Stimulated activated CD4-positive, alpha-beta T cell treated with anti-CD3 and anti-CD28 coated beads, Interleukin-2, amount 100 ng/mL, for 48 hours (primary cell): ENCODE measurements at places on chromosomes 5 and 9.

GRCh38 chr9:5532790-5533189 lies 22.5 kb downstream of the PDCD1LG2 start:
- DNase-seq, result no peak

GRCh38 chr9:107218829-107219485 lies 64.1 kb upstream of the RAD23B start:
- DNase-seq, result no peak

GRCh38 chr9:92440751-92441046 lies 16.4 kb upstream of the OMD start:
- no peak for DNase-seq

GRCh38 chr9:131476777-131477345 lies 25.9 kb upstream of the POMT1 start:
- no peak for DNase-seq

GRCh38 chr9:123305879-123306278 lies 37.5 kb upstream of the STRBP start:
- DNase-seq, result no peak

- no peak for DNase-seq
Measured at GRCh38 chr9:14692470-14693250, 572 bp downstream of the ZDHHC21 start.

DNA sequence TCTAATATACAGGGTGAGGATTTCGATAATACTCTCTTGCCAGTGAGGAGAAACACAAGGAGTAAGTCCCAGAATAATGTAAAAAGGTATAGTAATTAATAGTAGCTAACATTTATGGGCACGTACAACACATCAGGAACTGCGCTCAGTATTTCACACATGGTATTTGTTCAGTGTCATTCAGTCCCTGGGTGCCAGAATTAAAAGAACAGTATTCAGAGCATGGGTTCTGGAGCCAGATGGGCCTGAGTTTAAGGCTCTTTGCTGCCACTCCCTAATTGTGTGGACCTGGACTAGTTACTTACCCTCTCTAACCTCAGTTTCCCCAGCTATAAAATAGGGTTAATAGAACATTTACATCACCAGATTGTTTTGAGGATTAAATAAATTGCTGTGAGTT lies 16.3 kb downstream of the OSTF1 start:
- no peak for DNase-seq

GRCh38 chr5:94113-94892 lies 2.3 kb downstream of the PLEKHG4B start:
- DNase-seq, result no peak

DNA sequence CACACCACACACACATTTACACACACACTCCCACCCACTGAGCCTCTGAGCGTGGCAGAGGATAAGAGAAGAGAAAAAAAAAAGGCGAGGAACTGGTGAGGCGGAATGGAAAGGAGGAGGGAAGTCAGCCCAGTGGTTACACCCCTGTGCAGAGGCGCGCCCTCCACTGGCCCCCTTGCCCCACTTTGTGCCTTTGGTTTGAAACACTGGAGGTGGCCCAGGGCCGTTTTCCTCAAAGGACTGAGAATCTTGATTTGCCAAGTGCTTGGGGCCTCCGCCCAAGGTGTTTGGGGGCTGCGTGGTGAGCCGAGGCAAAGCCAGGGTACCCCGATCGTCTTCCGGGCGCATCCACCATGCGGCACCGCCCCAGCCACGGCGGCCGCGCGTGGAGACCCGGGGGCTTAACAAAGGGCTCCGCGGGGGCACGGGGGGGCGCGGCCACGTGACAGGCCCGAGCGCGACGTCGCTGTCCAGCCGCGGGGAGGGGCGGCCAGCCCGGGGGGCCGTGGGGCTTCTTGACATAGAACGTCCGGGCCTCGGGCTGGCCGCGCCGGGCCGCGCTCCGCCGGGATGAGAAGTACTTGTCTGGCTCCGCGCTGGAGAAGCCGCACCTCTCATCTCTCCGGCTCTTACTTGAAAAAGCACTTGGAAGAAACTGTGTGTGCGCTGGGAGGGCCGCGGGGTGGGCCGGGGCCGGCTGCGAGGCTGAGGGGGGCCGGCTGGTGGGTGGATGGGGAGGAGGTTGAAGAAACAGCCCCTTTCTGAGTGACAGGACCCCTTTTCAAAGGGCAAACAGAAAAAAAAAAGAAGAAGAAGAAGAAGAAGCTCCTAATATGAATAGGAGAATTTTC lies 21.0 kb downstream of the NR2F1 start:
- DNase-seq, result no peak
